Sigmoid colon (tissue), 7 donors: ENCODE measurements at places on chromosomes 12 and 14. TPM values are rescaled to one million over a fixed set of nuclear protein-coding genes. Genes with fewer than 3 reads are reported as not detected.

INHBC gene
- polyA plus RNA-seq = not detected

CATSPERB gene
- polyA plus RNA-seq = 0.60 TPM

GLIPR1 gene
- polyA plus RNA-seq = 12.2 TPM

DNA sequence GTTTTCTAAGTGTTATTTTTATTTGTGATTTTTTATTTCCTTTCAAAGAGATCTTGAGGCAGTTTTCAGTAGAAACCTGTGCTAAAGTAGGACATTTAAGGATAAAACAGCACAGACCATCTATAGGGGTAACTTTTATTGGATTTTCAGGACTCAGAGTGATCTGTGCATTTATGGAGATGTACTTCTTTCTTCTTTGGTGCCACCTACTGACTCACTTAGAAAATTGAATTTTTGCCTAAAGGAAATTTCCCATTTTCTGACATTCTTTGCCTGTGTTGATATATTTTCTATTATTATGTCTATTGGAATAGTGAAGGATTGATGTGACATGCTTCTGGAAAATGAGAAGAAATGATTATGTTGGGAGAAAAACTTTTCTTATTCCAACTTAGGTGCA lies 113.0 kb downstream of the UNC79 start:
- no peak overlapping the region for H3K4me3 ChIP-seq
- H3K4me1 ChIP-seq = no peaks in the 10 kb centered on the region
- H3K27ac ChIP-seq = no peak overlapping the region
- DNase-seq = no peak
- no peaks in the 10 kb centered on the region for H3K36me3 ChIP-seq

GRCh38 chr14:47277703-47278102 lies 397.7 kb downstream of the MDGA2 start:
- no peaks in the 10 kb centered on the region for H3K27me3 ChIP-seq
- no peak overlapping the region for H3K4me3 ChIP-seq
- no peaks in the 10 kb centered on the region for H3K4me1 ChIP-seq
- DNase-seq = no peak
- H3K27ac ChIP-seq = no peak overlapping the region

GRCh38 chr14:61502459-61503093 lies 181.2 kb downstream of the PRKCH start:
- H3K4me1 ChIP-seq = no peaks in the 10 kb centered on the region
- peak overlapping the region; percentile 17 for H3K27ac ChIP-seq
- H3K36me3 ChIP-seq = no peaks in the 10 kb centered on the region
- H3K27me3 ChIP-seq = no peaks in the 10 kb centered on the region
- DNase-seq = no peak

DNA sequence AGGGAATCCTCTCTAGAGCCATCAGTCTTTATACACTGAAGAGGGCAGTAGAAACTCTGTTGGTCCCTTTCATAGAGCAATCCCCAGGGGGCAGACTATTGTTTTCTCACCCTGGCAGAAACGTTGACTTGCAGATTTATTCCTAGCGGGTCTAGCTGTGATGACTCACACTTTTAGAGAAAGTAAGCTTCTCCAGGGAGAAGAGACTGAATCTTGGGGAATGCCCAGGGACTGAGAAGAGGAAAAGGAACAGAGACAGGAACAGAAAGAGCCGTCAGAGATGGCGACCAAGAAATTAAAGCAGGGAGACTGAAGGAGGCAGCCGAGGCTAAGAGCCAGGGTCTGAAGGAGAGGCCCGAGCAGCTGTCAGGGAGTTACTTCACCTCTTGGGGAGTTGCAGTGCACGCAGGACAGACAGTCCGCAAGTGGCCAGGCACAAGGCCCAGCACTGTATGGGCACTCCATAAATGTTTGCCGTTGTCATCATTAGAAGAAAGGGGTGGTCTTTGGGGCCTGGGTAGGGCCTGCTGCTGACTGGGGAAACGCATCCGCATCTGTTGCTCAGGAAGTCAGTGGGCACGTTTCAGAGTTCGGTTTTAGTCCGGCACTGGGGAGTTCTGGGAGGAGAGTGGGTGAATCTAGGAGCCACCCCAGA lies 13.0 kb downstream of the PLEKHG6 start:
- peak; percentile 89 for DNase-seq
- peak overlapping the region; percentile 77 for H3K27ac ChIP-seq
- H3K36me3 ChIP-seq = peaks cover 9% of the 10 kb centered on the region
- H3K4me1 ChIP-seq = no peaks in the 10 kb centered on the region
- peak overlapping the region; percentile 13 for H3K4me3 ChIP-seq
- H3K27me3 ChIP-seq = no peaks in the 10 kb centered on the region

NFKBIA gene
- 158 TPM for polyA plus RNA-seq

GRCh38 chr12:94563286-94563685 lies 87.1 kb downstream of the TMCC3 start:
- DNase-seq = no peak
- H3K4me3 ChIP-seq = no peak overlapping the region
- H3K27ac ChIP-seq = no peak overlapping the region
- no peaks in the 10 kb centered on the region for H3K36me3 ChIP-seq

ASCL1 gene
- polyA plus RNA-seq = not detected

DNA sequence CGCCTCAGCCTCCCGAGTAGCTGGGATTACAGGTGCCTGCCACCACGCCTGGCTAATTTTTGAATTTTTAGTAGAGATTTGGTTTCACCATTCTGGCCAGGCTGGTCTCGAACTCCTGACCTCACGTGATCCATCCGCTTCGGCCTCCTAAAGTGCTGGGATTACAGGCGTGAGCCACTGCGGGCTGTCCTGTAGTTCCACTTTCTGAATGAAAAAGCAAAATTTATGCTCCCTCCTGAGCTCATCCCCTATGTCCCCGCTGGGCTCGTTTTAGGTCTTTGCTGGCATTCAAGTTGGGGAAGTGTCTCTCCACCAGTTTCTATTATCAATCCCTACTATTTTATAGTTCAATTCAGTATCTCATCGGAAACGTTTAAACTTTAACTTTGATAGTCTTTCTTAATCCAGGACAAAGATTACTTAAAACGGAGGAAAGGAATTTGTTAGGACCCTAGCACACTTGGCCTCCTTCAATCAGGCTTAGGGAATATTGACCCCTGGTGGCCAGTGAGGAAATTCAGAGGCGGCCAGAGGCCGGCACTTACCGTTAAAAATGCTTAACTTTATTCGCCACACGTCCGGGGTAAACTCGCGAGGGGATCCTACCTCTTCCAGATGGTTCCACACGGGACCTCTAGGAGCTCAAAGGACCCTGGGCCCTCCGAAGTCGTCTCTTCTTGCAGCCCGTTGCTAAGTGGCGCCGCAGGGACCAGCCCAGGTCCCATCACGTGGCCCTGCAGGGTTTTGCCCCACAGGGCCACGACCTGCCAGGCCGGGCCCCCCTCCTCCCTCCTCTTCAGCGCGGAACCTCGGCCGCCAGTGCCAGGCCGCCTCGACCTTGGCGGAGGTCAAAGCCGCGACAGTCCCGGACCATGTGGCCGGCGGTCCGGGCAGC lies 11.4 kb upstream of the DNAL1 start:
- peak; percentile 79 for DNase-seq
- no peaks in the 10 kb centered on the region for H3K36me3 ChIP-seq
